Tongue (tissue), 3 donors: ENCODE measurements at places on chromosomes 3 and 15. TPM values are rescaled to one million over a fixed set of nuclear protein-coding genes. Genes with fewer than 3 reads are reported as not detected.
A peak's percentile ranks its signal among the peaks of the same experiment; 100 is the strongest.

- DNase-seq: peak; percentile 56
Measured at GRCh38 chr15:66369773-66370651, 13.5 kb upstream of the TIPIN start.

- no peak for DNase-seq
Measured at GRCh38 chr3:130968221-130968620, 58.4 kb downstream of the ASTE1 start.

- peak; percentile 71 for DNase-seq
Measured at GRCh38 chr3:64223791-64224745, 1.2 kb downstream of the PRICKLE2 start.

DNA sequence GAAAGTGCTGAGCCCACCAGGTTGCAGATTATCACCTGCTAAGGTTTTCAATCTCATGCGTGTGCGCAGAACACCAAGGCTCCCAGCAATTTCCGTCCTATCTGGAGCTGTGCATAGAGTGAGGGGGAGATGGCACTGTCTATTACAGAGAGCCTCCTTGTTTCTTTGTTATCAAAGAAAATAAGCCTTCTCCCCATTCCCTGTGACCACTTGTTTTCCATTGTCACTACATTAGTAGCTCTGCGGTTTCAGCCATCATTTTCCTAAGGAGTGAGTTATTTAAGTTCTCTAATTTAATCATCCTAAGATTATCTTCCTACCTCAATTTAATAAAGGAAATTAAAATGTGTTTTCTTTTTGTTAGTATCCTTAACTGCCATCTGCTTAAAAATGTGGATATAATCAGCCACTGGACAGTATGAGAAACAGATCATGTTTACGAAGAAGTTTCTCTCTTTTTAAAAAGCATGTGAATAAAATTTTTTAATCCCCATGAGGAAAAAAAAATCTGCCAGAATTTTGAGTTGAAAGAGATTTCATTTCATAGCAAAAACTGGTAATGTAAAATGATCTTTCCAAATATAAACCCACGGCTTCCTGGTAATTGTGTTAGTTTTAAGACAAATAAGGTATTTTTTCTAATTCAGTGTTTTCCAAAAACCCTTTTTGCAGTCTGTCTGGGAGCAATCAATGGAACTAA lies 172.3 kb upstream of the UBE2E1 start:
- DNase-seq: peak; percentile 48

- no peak for DNase-seq
Measured at GRCh38 chr15:57892181-57892580, 173.3 kb downstream of the ALDH1A2 start.

DNA sequence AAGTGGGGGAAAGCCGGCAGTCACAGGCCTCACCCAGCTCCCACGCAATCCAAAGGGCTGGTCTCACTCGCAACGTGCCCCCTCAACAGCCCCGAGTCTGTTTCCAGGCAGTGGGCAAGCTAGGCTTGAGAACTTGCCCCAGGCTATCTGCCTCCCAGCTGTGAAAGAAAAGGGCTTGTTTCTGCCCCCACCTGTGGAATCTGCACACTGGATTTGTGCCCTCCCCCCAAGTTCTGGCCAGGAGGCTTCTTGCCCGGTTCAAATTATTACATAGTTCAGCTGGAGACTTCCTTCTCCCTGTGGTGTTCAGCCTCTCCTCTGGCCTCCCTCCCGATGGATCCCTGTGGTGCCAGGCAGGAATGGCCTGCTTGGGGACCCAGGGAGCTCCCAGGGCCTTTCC lies 283.9 kb upstream of the LYSMD4 start:
- DNase-seq: no peak

DNA sequence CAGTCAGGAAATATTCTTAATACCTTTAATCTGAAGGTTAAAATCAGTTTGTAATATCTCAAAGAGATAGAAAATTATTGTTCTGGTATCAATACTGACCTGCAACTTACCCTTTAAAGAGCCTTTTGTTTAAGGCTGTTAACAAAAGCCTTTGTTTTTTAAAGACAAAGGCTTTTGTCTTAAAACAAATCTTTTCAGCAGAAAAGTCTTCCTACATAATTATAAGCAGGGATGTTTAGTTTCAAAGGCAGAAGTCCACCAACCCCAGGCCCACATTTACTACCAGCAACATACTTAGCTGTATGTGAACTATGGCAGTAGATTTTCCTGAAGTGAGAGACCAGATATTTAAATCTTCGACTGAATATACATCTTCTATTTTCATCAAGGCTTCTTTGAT lies 36.2 kb downstream of the SLC30A4 start:
- no peak for DNase-seq

Gene CCDC71
- total RNA-seq: 16.8 TPM

DNA sequence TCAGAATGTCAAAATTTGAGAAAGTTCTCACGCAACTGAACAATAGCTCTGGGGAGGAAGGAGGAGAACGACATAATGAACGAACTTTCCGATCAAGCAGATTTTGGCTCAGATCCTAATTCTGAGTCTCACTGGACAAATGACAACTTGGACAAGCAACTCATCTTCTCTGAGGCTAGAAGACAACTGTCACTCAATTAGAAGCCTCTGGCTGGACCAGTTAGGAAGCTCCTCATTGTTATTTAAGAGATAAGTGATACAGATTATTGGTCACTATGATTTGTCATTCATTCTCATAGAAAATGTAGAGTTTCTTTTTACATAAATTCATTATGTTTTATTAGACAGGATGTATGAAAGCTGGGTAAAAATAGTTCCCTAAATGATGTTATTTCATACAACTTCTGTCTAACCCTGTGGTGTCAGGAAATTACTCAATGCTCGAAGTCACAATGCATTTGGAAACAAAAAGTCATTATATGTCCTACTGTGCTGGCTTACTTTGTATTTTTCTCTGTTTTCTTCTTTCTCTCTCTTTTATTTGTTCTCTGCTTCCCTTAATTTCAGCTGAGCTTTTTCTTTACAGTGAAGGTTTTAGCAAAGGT lies 11.0 kb upstream of the C3orf49 start:
- DNase-seq: no peak

Gene HEXA
- 59.5 TPM for total RNA-seq

GRCh38 chr3:20256144-20256543 lies 70.1 kb upstream of the SGO1 start:
- no peak for DNase-seq

Gene ZIC1
- 1.9 TPM for total RNA-seq

DNA sequence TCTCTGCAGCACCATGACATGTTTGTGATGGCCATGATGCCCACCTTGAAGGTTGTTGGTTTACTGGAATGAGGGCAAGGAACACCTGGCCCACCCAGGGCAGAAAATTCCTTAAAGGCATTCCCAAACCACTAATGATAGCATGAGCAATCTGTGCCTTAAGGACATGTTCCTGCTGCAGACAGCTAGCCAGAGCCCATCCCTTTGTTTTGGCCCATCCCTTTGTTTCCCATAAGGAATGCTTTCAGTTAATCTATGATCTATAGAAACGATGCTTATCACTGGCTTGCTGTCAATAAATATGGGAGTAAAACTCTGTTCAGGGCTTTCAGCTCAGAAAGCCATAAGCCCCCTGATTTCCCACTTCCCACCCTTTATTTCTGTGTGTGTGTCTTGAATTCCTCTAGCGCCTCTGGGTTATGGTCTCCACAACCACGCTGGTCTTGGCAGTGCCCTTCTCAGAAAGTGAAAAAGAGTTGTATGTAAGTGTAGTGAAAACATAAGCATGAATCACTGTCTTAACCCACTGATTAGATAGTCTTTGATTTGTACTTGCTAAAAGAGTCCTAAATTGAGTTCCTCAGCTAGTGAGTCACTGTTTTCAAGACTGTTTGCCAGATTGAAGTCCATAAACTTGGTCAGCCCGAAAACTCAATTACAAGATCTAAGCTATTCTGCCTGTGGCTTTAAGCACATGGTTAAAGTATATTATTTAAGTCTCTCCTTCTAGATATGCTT lies 19.0 kb upstream of the CCR2 start:
- no peak for DNase-seq

DNA sequence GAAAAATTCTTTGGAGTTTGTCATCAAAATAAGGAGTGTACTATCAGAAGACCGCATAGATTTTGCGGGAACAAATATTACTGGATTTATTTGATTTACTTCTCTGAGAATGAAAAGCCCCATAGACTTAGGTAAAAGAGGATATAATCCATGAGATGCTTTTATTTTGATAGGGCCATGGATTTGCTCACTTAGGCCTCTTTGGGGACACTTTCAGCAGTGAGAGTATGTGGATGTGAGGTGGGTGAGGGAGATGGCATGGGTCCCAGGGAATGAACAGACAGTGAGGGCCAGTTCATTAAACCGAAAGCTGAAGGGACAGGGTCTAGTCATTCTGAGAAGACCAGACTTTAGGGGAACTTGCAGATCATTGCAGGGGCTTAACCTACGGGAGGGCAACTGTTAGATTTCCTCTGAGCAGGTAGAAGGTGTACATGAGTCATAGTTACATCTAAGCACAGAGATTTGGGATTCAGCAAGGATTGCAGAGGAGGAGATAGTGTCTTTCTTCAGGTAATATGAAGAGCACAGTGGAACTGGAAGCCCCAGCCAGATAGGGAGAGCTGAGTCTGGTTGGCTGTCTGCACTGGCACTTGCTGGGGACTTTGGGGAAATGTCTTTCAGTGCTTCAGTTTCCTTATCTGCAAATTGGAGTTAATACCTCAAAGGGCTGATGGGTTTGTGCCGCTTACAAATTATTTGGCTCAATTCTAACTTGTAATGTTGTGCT lies 30.8 kb downstream of the SH3GL3 start:
- DNase-seq: no peak

DNA sequence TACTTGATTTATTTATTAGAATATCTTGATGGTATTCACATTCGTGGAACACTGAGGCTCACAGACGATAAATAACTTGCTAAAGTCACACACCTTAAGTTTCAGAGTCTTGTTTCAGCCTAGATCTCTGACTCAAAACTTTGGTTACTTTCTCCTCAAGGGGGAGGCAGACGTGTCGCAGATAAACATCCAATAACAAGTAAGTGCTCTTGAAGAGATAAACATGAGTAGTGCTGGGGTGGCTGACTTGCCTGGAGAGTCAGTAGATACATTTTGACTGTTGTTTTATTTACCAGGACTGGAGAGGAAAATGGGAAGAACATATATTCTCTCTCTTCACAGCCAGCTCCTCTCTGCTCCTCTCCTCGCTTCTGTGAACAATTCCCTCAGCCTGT lies 31.3 kb downstream of the FBXO45 start:
- no peak for DNase-seq

- no peak for DNase-seq
Measured at GRCh38 chr3:64010199-64010598, 13.1 kb downstream of the PSMD6 start.

GRCh38 chr3:108791473-108791872 lies 31.1 kb upstream of the TRAT1 start:
- no peak for DNase-seq

Gene ARHGEF26
- total RNA-seq: 18.4 TPM
